ENCODE measurements at places on chromosomes 3 and 15.

DNA sequence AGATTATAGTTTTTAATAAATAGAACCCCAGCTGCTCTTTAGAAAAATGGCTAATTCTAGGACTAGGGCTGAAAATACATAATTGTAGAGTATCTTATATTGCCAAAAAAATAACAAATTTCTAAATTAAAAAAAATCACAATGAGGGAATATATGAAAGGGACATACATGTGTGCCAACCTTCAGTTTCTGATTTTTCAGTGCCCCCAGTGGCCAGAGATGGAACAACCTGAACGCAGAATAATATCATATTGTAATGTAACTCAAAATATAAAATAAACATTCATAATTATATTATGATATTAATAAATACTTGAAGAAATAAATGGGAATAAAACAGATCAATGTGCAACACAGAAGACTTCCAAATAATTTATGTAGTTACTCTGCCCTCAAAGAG lies 460.5 kb downstream of the ZNF385D start:
- DNase-seq = no peak

GRCh38 chr15:23570486-23570885 lies 5.0 kb downstream of the MKRN3 start:
- DNase-seq = no peak

GRCh38 chr3:73453666-73454065 lies 171.1 kb downstream of the PDZRN3 start:
- no peak for DNase-seq

DNA sequence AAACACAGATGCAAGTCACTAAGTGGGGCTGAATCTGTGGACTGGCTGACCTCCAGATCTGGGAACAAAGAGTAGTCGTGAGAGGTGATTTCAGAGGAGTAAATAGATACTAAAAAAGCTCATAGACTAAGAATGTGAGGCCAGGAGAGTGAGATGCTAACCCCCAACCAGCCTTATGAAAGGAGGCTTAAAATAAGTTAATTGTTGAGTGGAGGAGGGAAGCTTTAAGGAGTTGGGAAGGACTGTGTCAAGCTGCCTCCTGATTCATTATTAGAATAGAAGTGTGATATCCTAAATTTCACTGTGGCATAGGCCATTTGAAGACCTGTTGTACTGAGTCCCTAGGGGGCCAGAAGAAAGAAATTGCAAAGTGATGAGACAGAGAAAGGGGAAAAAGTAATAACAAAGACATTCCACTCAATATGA lies 107.6 kb downstream of the RBPMS2 start:
- DNase-seq = no peak

GRCh38 chr3:168312984-168313383 lies 217.3 kb upstream of the GOLIM4 start:
- DNase-seq = no peak

DNA sequence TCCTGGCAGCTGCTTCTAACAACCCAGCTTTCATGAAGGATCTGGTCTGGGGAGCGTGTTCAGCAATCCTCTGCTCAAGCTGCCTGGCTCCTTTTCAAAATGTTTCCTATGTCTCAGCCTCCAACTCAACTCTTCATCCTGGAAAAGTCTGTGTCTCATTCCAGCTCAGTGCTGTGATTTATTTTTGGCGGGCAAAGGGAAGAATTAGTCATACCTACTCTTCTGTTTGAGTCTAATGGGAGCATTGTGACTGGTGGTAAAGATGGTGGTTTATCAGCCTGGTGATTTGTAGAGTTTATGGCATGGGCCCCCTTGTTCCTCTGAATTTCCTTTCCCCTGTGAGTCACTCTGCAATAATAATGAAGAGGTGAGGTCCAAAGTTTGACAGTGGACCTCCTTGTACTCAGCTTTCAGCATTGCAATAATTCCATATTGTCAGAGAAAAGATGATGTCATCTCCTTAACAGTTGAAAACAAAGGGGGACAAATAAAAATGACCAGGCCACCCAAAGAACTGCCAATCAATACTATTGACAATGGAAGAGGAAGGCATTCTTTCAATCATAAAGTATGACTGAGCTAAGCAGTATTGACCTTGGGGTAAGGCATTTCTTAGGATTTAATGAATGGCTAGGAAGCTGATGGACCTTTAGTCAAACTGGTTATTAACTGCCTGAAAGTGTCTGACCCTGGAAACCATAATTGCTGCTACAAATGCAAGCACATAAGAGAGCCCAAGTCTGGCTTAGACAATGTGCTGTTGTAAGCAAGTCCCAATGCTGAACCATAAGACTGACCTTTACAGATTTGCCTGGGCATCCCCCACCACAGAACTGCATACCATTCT lies 204.7 kb upstream of the MCTP2 start:
- DNase-seq = no peak

- no peak for DNase-seq
These were observed 4.2 kb downstream of the LMAN1L start for GRCh38 chr15:74816624-74817369.

GRCh38 chr15:63950911-63951481 lies 95.3 kb downstream of the DAPK2 start:
- DNase-seq = no peak

DNA sequence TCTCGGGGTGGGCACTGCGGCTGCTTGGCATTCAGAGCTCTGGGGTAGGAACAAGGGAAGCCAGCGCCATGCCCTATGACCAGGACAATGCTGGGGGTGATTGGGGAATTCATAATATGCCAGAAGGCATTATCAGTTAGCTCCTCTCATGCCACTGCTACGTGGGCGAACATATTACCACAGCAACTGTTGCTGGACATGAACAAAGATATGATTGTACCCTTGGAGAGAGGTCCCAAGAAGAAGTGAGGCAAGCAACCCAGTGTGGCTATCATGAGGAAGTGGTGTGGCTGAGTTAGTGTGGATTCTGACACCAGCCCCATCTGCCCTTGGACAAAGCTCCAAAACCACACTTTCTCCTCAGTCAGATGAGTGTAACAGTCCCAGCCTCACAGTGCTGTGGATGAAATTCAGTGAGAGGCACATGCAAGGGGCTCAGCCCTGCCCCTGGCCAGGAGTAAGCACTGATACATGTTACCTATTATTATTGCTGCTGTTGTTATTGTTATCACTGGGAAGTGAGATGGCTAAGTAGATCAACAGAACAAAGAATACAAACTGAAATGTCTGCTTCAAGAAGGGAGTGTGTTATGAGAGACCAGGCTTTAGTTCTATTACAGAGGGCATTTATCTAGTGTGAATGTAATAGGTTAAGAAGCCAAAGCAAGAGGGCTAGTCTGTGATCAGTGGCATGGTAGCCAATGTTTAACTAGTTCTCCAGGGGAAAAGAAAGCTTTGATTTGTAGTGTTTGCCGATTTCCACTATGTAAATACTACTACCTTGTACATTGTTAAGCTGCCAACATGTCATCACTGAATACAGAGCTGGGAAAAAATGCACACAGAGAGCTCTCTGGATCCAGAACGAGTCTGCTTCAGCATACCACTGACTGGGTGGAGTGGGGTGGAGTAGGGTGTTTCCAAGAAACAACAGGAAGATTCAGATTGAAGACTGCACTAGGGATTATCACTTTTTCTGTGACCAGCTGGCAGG lies 222.3 kb upstream of the EIF1B start:
- no peak for DNase-seq

DNA sequence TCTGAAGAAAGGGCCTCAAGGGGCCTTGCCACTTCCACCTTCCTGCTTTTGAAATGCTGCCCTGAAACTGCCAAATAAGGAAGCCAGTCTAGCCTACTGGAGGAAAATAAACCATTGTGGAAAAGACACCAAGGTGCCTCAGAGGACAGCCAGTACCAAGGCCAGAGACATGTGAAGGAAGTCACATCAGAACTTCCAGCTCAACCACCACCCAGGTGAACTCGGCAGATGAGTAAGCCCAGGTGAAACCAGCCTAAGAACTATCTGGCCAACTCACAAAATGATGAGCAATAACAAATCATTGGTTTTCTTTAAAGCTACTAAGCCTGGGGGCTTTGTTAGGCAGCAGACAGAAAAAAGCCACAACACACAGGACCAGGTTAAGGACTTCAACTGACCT lies 103.0 kb downstream of the MAGI1 start:
- DNase-seq = no peak

DNA sequence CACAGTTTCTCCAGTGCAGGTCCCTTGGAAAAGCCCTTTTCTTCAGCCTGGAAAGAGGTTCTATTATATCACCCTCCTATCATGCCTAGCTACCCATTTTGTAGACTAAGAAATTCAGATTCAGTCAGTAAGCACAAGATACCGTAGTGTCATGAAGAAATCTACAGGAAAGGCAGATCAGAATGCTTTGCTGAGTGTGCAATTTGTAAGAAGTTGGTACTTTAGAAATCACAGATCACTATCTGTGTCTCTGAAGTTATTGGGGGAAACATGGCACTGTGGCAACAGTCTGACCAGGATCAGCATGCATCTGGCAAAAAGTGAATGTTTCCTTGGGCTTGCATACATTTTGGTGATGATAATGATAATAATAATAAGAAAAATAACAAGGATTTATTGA lies 531.8 kb downstream of the EPHB1 start:
- no peak for DNase-seq

- DNase-seq = no peak
These were observed 50.9 kb downstream of the TMEM44 start for GRCh38 chr3:194582196-194582905.

GRCh38 chr15:85412956-85413854 lies 32.8 kb downstream of the AKAP13 start:
- DNase-seq = peak; percentile 67

GRCh38 chr15:26712335-26712734 lies 60.5 kb downstream of the GABRB3 start:
- DNase-seq = no peak

DNA sequence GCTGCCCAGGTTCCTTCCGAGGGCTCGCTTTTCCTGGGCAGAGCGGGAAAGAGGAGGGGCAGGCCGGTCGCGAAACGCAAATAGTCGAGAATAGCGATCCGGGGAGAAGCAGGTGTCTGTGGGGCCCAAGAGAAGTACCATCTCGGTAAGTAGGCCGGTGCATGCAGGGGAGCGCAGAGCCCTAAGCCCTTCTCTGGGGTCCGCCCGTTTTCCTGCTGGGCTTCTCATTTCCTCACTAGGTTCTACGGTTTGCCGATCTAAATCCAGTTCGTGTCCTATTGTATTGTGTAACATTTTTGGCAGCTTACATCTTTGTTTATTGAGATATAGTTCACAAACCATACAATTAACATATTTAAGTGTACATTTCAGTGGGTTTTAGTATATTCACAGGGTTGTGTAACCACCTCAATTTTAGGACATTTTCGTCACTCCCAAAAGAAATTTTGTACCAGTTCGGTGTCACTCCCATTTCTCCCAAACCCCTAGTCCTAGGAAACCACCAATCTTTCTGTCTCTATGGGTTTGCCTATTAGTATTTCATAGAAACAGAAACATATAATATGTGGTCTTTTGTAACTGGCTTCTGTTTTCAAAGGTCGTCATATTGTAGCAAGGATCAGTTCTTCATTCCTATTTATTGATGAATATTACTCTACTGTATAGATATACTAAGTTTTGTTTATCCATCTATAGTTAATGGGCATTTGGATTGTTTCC lies 6.8 kb upstream of the TRIM69 start:
- DNase-seq = no peak

DNA sequence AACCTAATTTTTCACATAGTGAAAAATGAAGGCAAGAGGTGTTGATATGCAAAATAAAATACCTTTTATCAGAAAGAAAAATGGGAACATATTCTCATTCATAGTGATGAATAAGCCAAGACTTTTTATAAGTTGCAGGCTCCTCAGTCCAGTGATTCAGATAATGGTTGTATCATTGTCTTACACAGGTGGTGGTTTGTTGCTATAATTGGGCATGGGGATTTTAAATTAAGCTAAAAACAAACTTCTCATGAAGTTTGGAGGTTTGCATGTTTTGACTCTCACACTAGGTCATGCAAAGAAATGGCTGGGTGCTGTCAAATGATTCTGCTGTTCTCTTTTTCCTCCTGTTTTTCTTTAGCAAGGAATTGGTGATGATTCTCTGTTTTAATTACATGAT lies 60.8 kb upstream of the SKIL start:
- no peak for DNase-seq

GRCh38 chr3:51734572-51734907 lies 27.7 kb downstream of the GRM2 start:
- DNase-seq = no peak

Measured in GM19239 (cell line).